ENCODE measurements at places on chromosomes 1 and 21. TPM values are rescaled to one million over a fixed set of nuclear protein-coding genes. Genes with fewer than 3 reads are reported as not detected.

The CREB3L4 gene
- 33.8 TPM for total RNA-seq

The RHEX gene
- not detected for total RNA-seq

DNA sequence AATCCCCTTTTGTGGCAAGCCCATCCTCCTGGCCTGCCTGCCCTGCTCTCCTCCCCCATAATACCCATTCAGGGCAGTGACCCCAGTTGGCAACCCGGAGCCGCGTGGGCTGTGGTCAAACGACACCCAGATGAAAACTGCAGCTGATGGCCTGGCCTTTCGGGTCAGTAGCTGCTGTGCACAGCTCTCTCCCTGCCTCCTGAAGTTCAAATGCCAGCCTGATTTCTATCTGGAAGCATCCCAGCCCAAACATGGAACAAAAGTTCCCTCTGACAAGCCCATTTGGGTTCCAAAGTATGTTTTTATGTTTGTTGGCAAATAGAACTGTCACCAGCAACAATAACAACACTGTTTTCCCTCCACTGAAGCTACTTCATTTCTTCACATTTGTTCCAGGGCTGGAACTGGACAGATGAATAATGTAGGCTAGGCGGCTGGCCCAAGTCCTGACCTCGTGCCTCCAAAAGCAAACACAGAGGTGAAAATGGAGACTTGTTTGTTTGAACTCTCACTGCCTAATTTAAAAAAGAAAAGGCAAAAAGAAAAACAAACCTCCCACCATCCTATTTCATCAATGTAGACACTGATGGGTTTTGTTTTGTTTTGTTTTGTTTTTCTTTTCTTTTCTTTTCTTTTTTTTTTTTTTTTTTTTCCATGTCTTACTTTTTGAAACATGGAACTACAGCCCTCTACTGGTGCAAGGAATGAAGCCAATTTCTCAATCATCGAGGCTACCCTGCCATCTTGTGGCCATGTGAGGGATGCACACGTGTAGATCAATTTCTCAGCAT is 179.0 kb downstream of the ADSS2 start:
- DNase-seq: peak; percentile 84

DNA sequence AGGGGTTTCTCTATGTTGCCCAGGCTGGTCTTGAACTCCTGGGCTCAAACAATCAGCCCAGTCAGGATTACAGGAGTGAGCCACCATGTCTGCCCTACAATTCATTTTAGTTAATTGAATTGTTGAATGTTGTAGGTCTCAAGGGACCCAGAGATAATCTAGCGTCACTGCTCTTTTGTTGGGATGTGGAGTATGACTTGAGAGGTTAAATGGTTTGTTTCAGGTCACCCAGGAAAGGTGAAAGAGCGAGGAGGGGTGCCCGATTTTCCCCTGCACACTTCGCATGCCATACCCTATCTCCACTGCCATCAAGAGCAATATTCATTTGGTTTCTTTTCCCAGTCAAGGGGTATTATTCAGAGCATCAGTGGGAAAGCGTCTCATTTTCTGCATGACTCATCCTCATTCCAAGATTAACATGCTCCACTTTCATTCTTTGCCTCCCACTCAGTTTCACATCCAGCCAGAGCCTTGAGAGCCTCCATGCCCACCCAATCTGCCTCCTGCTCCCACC is 13.1 kb upstream of the SLC30A1 start:
- no peak for DNase-seq

DNA sequence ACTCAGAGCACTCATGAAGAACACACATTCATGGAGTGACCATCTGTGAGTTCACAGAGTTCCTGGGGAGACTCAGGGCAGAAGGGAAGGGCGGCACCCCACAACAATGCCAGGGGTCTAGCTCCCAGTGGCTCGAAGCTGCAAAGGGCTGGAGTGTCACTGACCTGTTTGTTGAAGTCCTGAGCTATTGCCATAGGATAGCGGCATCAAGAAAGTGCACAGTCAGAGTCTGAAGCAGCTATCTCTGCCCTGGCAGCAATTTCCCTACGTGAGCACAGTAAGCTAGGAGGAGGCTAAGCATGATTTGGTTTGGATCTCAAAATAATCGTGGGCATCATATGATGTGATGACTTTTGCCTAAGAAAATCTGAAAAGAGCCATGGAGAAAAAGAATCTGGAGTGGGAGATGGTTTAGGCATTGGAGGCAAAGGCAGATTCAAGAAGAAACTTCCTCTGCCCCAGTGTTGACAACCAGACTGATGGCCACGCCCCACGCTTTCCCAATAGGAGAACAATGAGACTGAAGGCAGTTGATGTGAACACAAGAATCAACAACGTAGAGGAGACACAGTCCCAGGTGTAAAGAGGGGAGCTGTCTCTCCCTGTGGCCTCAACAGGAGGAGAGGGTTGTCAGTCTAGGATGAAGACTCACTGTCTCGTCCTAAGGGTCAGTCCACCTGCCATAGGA is 100.0 kb upstream of the SLC25A33 start:
- DNase-seq: no peak

- DNase-seq: no peak
Measured at GRCh38 chr1:15761366-15762128, 3.0 kb downstream of the FBLIM1 start.

The TSACC gene
- not detected for total RNA-seq
